Smooth muscle cell of bladder (primary cell): ENCODE measurements at places on chromosomes 16 and 17. TPM values are rescaled to one million over a fixed set of nuclear protein-coding genes. Genes with fewer than 3 reads are reported as not detected.

The ATAD5 gene
- 0.43 and 0.55 TPM in 2 replicates for total RNA-seq

The PDE6G gene
- total RNA-seq = 0.65 TPM in 1 of 2 replicates, not detected in the other

The ACAP1 gene
- total RNA-seq = 2.1 and 3.3 TPM in 2 replicates

The HBM gene
- total RNA-seq = not detected in 2 replicates

The ARHGAP44 gene
- total RNA-seq = 0.71 and 1.6 TPM in 2 replicates

The HOXB8 gene
- total RNA-seq = not detected in 2 replicates

The STH gene
- total RNA-seq = not detected in 2 replicates

The SPATA22 gene
- 0.09 and 1.8 TPM in 2 replicates for total RNA-seq

The RAP1GAP2 gene
- total RNA-seq = 0.18 and 0.28 TPM in 2 replicates

The PRAC2 gene
- total RNA-seq = 0.46 TPM in 1 of 2 replicates, not detected in the other

The GAS2L2 gene
- under 0.01 and 0.09 TPM in 2 replicates for total RNA-seq

The NDUFB10 gene
- 194 and 232 TPM in 2 replicates for total RNA-seq

The IL21R gene
- total RNA-seq = 4.8 and 11.7 TPM in 2 replicates

The LRRC75A gene
- 0.71 and 0.83 TPM in 2 replicates for total RNA-seq

The NFAT5 gene
- 12.9 and 13.9 TPM in 2 replicates for total RNA-seq

The WDR81 gene
- total RNA-seq = 20.1 and 31.9 TPM in 2 replicates

The GGT6 gene
- not detected in 2 replicates for total RNA-seq

The ABCA9 gene
- total RNA-seq = 6.8 and 10.0 TPM in 2 replicates

The TRIM72 gene
- total RNA-seq = not detected in 2 replicates

The KRTAP9-2 gene
- not detected in 2 replicates for total RNA-seq

The DHRS7C gene
- not detected in 2 replicates for total RNA-seq

The VWA3A gene
- under 0.01 TPM in 1 of 2 replicates, not detected in the other for total RNA-seq

The CDH1 gene
- under 0.01 and 0.09 TPM in 2 replicates for total RNA-seq

The CHD9NB gene
- total RNA-seq = 1.1 and 2.3 TPM in 2 replicates

The KRT24 gene
- not detected in 2 replicates for total RNA-seq

The PRRT2 gene
- 0.92 and 1.3 TPM in 2 replicates for total RNA-seq

The KRT10 gene
- total RNA-seq = 1.9 and 2.4 TPM in 2 replicates

The SMPD3 gene
- total RNA-seq = 0.09 and 0.14 TPM in 2 replicates

The ALOX15B gene
- total RNA-seq = 0.18 TPM in 1 of 2 replicates, not detected in the other

The ASIC2 gene
- under 0.01 and 0.18 TPM in 2 replicates for total RNA-seq

The TAC4 gene
- not detected in 2 replicates for total RNA-seq

The KRT23 gene
- under 0.01 and 0.46 TPM in 2 replicates for total RNA-seq

The TBC1D3D gene
- not detected in 2 replicates for total RNA-seq

The LGALS9 gene
- 1.8 and 3.1 TPM in 2 replicates for total RNA-seq
